ENCODE measurements at places on chromosomes 11 and 22.

GRCh38 chr11:16607675-16608644 is 130.5 kb upstream of the C11orf58 start:
- DNase-seq = no peak

DNA sequence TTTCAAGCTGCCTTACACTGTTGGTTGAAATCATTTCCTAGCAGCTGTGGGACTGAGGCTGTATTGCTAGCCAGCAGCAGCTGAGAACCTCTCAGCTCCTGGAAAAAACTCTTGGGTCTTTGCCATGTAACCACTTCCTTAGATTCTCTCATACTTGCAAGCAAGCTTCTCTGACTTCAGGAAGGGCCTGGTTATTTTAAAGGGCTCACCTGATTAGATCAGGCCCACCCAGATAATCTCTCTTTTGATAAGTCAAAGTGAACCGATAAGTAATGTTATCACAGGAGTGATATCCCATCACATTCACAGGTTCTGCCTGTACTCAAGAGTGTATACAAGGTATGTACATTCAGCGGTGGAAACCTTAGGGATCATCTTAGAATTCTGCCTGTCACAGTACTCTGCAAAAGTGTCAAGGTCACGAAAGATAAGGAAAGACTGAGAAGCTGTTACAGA is 7.4 kb upstream of the CLPB start:
- no peak for DNase-seq

DNA sequence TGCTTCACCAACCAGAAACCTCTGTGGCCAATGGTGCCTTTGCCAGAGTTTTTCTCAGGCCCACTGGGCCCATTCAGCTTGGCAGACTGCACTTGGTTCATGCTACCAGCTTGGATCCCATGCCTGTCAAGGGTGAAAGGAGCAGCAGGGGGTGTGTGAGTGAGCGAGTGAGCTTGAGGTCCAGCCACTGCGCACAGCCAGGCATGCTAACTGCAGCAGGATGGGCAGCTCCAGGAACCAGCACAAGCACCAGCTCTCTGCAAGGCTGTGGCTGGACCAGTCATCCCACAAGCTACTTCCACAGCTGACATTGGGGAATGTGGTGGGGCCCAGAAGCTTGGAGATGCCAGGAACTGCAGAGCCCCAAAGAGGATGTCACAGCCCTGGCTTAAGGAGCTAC is 40.8 kb downstream of the DDIAS start:
- DNase-seq = no peak

GRCh38 chr11:132490978-132491377 is 1041.3 kb downstream of the OPCML start:
- no peak for DNase-seq

GRCh38 chr11:27916541-27917100 is 191.3 kb downstream of the KIF18A start:
- no peak for DNase-seq

DNA sequence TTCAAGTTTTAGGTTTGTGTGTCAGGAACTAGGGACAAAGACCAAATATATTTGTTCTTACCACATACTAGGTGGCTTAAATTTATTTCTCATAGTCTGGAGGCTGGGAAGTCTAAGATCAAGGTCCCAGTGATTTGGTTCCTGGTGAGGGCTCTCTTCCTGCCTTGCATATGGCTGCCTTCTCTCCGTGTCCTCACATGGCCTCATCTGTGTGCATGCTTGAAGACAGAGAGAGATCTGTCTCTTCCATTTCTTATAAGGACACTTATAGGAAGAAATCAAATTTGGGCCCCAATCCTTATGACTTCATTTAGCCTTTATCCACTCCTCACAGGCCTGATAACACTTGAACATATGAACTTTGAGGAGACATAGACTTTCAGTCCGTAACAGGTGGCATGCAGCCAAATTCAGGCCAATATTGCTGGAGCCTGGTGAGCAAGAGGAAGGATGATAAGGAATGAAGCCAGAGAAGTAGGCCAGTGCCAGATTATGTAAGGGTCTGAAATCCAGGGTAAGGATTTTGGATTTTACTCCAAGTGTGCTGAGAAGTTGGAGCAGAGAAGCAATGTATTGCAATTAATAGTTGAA is 35.1 kb downstream of the TTC17 start:
- no peak for DNase-seq

- DNase-seq = no peak
Measured at GRCh38 chr11:92123540-92123939, 101.1 kb upstream of the FAT3 start.

DNA sequence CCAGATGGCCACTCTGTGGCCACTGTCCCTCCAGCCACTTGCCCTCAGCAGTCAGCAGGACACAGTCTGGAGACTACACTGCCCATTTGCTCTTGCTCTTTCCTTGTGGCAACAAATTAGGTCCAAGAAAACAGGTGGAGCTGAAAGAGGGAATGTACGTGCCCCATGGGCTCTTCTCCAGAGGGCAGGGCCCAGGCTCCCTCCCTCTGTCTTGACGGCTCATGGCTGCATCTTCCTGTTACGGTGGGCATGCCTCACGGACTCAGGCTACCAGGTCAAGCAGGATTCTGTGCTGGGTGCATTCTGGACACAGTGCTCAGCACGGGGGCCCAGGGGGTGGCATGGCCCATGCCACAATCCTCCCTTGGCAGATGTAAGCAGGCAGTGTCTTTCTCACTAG is 71.3 kb downstream of the MED15 start:
- DNase-seq = no peak

GRCh38 chr11:9594267-9595046 is 21.0 kb downstream of the WEE1 start:
- no peak for DNase-seq

GRCh38 chr11:113016905-113017304 is 55.7 kb downstream of the NCAM1 start:
- no peak for DNase-seq

- DNase-seq = no peak
Measured at GRCh38 chr22:26669060-26669481, 11.7 kb downstream of the MIAT start.

GRCh38 chr22:11360632-11361031 is 4167.4 kb upstream of the OR11H1 start:
- no peak for DNase-seq

DNA sequence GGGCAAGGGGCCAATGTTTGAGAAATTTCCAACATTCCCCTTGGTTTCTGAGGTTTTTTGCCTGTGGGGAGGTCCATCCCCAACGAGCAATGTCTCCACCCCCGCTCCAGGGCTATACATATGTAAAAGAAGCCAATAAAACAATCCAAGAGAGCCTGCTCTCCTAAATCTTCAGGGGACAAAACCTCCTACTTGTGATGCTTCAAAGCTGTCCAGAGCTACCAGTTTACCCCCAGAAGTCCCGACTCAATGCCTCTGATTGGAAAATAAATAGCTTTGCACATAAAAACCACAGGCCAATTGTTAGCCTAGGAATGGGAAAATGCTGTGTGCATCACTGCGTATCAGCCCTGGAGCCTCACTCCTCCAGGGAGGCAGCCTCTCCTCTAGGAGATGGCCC is 66.0 kb upstream of the PAX6 start:
- DNase-seq = no peak

DNA sequence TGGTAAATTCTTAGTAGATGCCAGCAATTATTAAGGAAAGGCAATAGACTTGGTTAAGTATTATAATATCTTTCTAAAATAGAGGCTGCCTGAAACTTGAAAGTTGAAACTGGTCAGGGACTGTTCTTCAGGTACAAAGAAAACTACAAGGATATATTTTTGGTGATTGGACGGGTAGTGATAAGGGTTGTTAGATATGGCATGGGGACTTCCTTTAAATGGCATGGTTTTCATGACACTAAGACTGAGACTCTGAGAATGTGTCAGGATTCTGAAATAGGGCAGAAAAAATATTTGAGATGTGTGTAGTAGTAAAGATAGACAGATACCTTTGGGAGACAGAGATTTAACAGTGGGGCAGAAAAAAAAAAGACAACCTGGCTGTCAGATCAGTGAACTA is 108.4 kb upstream of the SLC5A12 start:
- no peak for DNase-seq

DNA sequence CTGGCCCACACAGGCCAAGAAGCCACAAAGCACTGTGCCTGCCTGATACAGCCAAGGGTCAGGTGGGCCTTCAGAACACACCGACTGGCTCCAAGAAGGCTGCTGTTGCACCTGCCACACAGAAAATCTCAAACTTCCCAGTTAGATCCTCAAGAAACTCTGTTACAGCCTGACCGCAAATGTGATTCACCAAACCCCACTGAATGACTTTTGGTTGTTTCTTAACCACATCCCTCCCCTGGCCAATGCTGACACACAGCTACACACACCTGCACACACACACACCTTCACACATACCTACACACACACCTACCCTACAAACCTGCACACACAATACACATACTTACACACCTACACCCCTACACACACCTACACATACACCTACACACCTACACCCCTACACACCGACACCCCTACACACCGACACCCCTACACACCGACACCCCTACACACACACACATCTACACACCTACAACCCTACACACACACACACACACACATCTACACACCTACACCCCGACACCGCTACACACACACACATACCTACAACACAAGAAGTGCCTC is 31.5 kb downstream of the CDKN1C start:
- no peak for DNase-seq

- no peak for DNase-seq
Measured at GRCh38 chr11:21307874-21308273, 638.5 kb downstream of the NELL1 start.

DNA sequence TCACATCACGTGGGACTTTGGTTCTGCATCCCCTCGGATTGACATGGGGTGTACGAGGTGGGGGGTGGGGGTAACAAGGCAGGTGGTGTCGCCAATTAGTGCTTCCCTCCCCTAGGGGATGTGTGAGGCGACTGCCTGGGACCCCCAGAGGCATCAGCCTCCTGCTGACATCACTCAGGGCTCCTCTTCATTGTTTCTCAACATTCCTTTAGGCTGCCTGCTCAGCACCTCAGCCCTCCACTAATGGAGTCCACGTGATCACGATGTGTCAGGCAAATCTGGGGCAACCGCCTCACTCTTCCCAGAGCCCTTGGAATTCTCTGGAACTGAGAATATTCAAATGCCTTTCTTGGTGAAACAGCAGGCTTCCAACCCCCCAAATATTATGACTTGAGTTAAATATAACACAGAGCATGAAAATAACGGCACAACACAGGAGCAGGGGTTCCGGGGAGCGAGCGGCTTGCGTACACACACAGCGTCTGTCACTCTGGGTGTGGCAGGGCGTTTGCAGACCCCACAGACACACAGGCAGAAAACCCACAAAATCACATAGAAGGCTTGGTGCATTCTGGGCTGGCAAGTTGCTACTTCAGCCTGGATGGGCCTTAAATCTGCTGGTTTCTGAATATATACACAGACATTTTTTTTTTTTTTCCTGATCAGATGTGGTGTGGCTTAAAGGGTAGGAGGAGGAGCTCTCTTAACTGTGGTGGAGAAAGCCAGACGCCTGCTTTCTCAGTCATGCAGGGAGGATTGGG is 170.1 kb upstream of the CADM1 start:
- DNase-seq = no peak

- DNase-seq = no peak
Measured at GRCh38 chr11:2120359-2121100, 18.7 kb downstream of the IGF2 start.

GRCh38 chr11:43567396-43567975 is 113.1 kb upstream of the HSD17B12 start:
- DNase-seq = peak; percentile 19

GRCh38 chr11:69276165-69276564 is 17.8 kb upstream of the MYEOV start:
- no peak for DNase-seq

GRCh38 chr11:77073328-77074001 is 6.7 kb downstream of the CAPN5 start:
- no peak for DNase-seq

DNA sequence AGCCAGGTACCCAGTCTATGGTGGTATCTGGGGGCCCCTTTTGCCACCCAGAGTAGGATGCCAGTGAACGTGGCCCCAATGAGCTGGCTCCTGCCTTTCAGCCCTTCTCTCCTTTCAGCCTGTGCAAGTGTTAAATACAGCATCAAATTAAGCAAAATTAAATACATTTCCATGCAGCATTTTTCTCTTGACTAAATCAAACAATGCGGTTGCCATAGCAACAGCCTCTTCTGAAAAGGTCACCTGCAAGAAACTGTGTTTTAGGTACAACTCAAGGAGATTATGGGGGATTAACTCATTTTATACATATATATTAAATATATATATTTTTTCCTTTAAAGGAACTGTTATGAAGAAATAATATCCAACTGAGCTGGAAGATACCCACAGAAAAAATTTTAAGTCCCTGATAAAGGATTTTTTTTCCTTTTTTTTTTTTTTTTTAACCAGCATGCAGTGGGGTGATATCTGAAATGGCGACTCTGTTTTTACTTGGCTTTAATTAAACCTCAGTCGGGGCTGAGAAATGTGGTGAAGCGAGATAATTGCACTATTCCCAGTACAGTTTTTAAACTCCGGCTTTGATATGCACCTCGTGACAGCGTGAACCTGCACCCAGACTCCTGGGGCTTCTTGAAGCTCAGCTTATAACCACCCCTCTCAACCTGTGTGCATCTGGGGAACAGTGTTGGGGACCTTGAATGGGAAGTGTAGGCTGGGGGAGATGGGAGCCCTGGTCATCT is 115.3 kb downstream of the PKNOX2 start:
- DNase-seq = no peak

- no peak for DNase-seq
Measured at GRCh38 chr11:4881188-4881587, 512 bp upstream of the OR51T1 start.

- DNase-seq = no peak
Measured at GRCh38 chr11:26048271-26048670, 283.7 kb upstream of the ANO3 start.

GRCh38 chr22:29478326-29479276 is 1.4 kb upstream of the NEFH start:
- DNase-seq = peak; percentile 20

GRCh38 chr11:45413156-45413858 is 127.2 kb upstream of the SYT13 start:
- no peak for DNase-seq

DNA sequence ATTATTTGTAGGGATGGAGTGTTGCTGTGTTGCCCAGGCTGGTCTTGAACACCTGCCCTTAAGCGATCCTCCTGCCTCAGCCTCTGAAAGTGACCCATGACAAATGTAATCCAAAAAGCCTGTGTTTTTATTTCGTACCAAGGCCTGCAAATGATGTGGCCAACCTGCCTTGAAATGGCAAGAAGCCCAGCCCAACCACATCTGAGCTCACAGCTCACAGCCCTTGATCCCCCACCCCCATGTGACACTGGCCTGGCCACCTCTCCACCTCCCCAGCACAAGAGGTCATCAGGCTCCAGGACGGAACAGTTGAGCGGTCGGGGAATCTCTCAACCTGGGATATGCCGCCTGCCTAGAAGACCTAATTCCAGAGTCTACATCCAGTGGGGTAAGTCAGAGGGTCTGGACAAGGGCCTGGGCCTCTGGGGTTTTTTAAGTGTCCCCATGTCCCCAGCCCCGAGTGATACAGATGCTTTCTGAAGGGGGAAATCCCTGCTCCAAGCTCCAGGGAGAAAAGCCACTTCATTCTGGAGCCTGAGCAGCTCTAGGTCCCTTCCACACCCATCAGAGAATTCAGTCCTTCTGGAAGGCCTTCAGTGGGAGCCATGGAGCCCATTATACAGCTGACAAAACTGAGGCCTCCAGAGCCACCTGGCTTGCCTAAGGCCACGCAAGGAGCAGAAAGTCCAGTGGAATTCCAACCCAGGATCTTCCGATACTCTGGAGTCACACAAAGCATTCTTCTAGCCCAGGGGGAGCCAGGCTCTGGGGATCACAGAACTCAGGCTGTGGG is 70.7 kb downstream of the MN1 start:
- no peak for DNase-seq

Data from CD4-positive, alpha-beta T cell treated with Interleukin-10 for 1 hour (primary cell).